ENCODE measurements at places on chromosomes 2 and 18. TPM values are rescaled to one million over a fixed set of nuclear protein-coding genes. Genes with fewer than 3 reads are reported as not detected.

Gene NOP58
- 34.9 TPM for total RNA-seq

Gene SLC14A1
- 131 TPM for total RNA-seq

Gene OXER1
- total RNA-seq: under 0.01 TPM

Gene FZD7
- total RNA-seq: 71.2 TPM

Gene SERPINB7
- total RNA-seq: not detected

Gene SLC19A3
- total RNA-seq: under 0.01 TPM

Gene SCN7A
- 14.3 TPM for total RNA-seq

Gene UGP2
- 78.3 TPM for total RNA-seq

Gene GCG
- total RNA-seq: not detected

Gene PDCD1
- total RNA-seq: not detected

Gene UGT1A7
- total RNA-seq: not detected

Gene BCL2
- total RNA-seq: 0.86 TPM
